Right ventricle myocardium inferior (tissue), 1 donor: ENCODE measurements at places on chromosomes 5 and 9.

GRCh38 chr9:87097238-87097637 lies 149.9 kb upstream of the GAS1 start:
- no peak for DNase-seq

DNA sequence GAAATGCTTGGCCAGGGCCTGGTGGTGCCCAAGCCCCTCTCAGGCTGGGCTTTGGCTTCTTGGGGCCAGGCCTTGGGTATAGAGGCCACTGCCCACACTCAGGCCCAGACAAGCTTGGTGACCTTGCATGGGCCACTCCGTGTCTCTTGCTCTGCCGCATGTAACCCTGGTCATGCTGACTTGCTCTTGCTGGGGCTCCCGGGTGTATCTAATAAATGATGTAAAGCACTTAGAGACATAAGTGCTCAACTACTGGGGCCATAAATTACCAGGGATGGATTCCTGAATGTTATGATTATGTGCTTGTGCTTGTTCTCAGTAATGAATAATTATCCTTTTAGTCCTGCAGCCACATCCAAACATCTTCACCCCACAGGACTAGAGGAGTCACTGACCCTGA lies 54.0 kb downstream of the C5orf15 start:
- DNase-seq, result no peak

- DNase-seq, result peak; percentile 78
These were observed at the start of gene GRK6 for GRCh38 chr5:177426566-177427210. TSS of gene GRK6 (plus strand) at chr5:177426676. CDS start at chr5:177426846, 170 bp downstream.

GRCh38 chr5:131630963-131631350 lies 4.1 kb downstream of the RAPGEF6 start:
- DNase-seq, result no peak

- DNase-seq, result peak; percentile 44
These were observed 64.0 kb downstream of the POU5F2 start for GRCh38 chr5:93677359-93677891.

DNA sequence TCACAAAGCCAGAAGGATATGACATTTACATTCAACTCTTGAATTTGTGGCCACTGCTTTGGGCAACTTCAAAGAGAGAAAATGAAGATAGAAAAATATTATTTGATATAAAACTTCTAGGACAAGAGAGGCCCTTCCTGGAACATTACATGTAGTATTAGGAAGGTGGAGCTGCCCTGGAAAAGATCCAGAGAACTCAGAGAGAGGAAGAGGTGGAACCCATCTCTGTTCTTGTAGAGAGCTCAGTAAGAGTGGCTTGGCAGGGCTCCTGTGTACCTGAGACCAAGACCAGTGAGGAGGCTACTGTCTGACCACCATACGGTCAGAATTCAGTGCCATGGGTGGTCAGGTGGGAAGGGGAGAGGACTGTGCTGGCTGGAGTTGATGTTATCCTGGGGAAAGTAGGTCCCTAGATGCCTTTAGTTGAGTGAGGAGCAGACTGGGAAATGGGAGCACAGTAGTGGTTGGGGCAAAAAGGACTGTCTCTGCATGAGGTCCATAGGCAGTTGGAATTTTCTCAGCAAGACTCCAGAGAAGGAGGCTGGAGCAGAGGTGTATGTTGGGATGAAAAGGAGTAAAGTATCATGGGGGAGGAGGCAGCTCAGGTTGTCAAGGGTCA lies 7.6 kb downstream of the TGFBI start:
- DNase-seq, result no peak

DNA sequence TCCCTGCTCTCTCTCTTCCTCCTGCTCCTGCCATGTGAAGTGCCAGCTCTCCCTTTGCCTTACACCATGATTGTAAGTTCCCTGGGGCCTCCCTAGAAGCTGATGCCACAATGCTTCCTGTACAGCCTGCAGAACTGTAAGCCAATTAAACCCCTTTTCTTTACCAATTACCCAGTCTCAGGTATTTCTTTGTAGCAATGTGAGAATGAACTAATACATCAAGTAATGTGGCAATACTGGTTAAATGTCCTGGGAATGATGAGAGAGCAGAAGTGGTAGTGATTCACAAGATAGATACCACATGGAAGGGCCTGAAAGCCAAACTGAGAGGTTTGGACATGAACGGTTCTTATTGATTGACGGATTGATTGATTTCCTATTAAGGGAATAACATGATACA lies 62.6 kb upstream of the IL12B start:
- no peak for DNase-seq

DNA sequence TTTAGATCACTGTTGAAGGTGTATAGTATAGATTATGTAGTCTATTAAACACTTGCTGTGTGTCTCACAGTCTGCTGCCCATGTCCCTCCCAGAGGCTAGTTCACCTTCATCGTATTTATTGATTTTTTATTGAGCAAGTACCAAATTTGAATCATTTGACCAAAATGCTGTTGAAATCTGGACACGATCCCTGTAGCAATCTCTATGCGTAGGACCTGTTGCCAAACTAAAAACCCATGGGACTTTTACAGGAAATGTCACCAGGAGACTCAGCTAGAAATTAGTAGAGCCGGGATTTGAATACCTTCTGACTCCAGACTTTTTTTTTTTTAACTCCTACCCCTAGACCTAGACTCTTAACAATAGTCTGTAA lies 17.5 kb downstream of the SLC31A1 start:
- DNase-seq, result no peak

DNA sequence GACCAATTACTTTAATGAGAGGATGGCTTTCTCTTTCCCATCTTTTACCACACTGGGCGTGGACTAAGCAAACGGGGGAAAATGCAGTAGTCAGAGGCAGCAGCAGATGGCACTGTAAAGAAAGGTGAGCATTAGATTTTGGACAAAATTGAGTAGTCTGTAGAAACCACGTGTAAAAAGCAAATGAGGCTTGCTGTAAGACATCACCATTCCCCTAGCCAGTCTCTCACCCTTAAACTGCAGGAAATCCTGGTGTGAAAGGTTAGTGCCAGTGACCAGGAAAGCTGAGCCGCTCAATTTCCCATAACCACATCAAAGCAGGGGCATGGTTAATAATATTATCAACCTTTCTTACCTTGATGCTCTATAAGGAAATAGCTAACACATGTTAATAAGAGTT lies 31.8 kb downstream of the SPATA31C2 start:
- DNase-seq, result no peak

DNA sequence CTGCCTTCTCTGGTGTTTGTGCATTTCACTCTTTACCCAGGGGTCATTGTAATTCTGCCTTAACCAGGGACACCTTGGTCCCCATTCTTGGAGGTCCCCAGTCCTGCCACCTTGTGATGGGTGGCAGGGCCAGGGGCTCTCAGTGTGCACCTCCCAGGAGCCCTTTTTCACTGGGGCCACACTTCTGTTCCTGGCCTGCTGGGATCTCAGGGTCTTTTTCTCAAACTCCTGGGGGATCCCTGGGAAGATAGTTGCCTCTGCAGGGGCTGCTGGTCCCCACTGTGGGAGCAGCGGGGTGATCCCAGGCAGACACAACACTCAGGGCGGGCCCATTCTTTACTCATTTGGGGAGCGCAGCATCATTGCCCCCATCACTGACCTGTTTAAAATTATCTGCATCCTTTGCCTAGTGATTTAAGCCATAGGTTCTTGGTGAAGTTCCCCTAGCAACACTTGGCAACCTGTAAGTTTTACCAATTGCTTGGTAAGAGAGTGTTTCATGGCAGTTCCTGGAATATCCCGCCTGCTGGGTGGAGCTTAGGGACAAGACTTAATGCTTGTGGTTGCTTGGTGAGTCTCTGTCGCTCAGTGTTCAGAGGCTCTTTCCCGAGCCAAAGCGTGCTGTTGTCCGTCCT lies 15.7 kb downstream of the PHF2 start:
- no peak for DNase-seq

DNA sequence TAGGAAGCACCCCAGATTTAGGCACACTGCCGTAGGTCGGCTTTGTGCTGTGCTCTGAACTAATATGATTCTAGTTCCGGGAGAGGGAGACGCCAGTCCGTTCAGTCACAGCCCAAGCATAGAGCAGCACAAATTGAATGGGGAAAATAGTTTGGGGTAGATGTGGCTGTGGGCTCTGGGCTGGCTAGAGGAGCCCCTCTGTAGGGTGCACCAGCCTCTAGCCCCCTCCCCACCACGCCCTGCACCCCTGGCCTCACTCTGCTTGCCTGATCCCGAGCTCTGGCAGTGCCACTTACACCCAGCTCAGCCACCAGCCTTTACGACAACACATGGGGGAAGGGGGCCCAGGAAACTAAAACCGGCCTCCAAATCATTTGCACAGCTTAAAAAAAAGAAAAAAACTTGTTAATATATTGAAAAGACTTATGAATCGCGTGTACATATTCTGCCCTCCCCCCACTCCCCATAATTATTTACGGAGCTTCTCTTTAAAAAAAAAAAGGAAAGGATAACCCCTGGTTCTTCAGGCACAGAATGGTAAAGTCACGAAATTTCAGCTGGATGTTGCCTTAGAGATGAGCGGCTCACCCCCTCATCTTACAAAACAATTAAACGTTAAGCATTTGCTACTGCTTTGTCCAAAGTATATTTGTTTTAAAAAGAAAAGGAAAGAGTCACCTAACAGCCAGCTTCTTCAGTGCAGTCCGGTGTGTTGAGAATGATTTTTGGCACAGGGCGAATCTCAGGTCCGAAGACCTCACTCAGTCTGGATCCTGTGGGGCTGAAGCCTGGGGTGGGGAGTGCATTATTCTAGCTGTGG lies 3.5 kb downstream of the LMX1B start:
- no peak for DNase-seq
